ENCODE measurements at places on chromosomes 2 and 18. TPM values are rescaled to one million over a fixed set of nuclear protein-coding genes. Genes with fewer than 3 reads are reported as not detected.

Gene SPR
- total RNA-seq: 37.1 TPM

Gene PPP1R1C
- not detected for total RNA-seq

Gene GCG
- total RNA-seq: not detected

Gene ANKRD53
- total RNA-seq: 16.4 TPM
